Stimulated activated CD4-positive, alpha-beta T cell treated with anti-CD3 and anti-CD28 coated beads, Interleukin-1b, Interleukin-23, amount 100 ng/mL, for 1 hour (primary cell): ENCODE measurements at places on chromosomes 4 and X.

DNA sequence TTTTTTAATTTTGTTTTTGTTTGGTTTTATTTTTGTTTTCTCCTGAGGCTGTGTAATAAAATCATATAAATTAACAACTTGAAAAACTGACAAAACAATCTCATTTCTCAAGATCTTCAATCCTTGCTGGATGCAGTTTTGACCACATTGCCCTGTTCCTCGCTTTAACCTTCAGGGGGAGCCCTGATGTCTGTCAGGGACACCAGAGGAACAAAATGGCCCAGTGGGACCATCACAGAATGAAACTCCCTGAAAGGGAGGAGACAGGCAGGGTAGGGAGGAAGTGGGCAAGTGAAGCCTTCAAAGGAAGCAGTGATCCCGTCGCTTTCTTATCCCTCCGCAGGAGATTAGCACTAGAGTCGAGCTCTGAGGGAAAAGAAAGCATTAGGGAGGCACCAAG lies 274.9 kb upstream of the LDB2 start:
- DNase-seq: no peak

- no peak for DNase-seq
Measured at GRCh38 chr4:55020131-55020530, 105.3 kb downstream of the KDR start.

- DNase-seq: no peak
Measured at GRCh38 chr4:187380181-187380581, 615.4 kb upstream of the ZFP42 start.

DNA sequence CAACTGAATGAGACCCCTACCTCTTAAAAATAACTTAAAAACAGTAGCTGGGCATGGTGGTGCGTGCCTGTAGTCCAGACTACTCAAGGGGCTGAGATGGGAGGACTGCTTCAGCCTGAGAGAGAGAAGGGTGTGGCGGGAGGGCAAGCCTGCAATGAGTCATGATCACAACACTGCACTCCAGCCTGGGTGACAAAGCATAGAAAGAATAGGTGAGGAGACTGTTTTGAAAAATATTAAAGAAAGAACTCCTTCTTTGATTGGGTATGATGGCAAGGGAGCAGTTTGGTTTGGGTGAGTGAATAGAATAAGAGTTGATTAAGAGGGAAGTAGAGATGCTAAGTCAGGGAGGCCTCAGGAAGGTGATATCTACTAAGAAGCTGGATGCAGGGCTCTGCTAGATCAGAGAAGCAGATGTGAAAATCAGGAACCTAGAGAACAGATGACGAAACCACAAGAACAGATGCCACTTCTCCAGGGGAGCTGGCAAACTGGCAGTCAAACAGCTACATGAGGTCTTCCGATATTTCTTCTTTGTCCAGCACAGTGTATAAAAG lies 318.6 kb downstream of the OPHN1 start:
- DNase-seq: no peak

GRCh38 chr4:94032754-94033153 lies 174.9 kb upstream of the SMARCAD1 start:
- DNase-seq: no peak

GRCh38 chr4:168882650-168883233 lies 127.3 kb downstream of the CBR4 start:
- DNase-seq: no peak

- no peak for DNase-seq
Measured at GRCh38 chr4:137474711-137475301, 57.5 kb downstream of the PCDH18 start.

GRCh38 chr4:80431203-80431965 lies 95.9 kb downstream of the CFAP299 start:
- no peak for DNase-seq

DNA sequence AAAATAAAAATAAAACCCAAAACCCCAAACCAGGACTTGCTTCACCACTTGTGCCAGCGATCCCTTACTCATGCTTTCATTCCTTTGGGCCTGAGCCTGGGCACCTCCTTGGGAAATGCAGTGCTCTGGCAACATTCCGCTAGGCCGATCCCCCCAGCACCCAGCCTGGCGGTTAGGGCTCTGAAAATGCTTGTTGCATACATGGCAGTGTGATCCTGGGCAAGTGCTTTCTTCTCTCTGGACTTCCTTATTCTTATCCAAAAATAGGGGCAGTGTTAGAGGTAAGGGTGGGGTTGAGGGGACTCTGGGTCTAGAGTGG lies 4.6 kb downstream of the ZNF185 start:
- no peak for DNase-seq

- DNase-seq: no peak
Measured at GRCh38 chr4:179728305-179728704, 2286.1 kb upstream of the AGA start.

DNA sequence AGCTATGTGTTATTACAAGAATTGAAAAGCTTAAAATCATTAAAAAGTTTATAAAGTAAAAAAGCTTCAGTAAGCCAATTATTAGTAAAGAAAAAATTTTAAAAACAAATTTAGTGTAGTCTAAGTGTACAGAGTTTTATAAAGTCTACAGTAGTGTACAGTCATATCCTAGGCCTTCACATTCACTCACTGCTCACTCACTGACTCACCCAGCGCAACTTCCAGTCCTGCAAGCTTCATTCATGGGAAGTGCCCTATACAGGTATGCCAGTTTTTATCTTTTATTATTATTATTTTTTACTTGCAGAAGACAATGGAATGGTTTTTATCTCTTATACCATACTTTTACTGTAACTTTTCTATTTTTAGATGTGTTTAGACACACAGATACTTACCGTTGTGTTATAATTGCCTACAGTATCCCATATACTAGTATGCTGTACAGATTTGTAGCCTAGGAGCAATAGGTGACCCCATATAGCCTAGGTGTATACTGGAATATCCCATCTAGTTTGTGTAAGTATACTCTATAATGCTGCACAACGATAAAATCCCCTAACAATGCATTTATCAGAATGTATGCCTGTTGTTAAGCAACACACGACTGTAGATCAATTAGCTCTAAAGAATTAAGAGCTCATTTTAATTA lies 230.7 kb downstream of the DCLK2 start:
- no peak for DNase-seq

- no peak for DNase-seq
Measured at GRCh38 chr4:79042079-79042674, 102.9 kb upstream of the PAQR3 start.
